ENCODE measurements at places on chromosomes 1 and 21. TPM values are rescaled to one million over a fixed set of nuclear protein-coding genes. Genes with fewer than 3 reads are reported as not detected.
A peak's percentile ranks its signal among the peaks of the same experiment; 100 is the strongest.

The MFAP2 gene
- 21.1 TPM for total RNA-seq

The KRTAP19-5 gene
- not detected for total RNA-seq

The LRRC41 gene
- total RNA-seq: 106 TPM

The MMP23B gene
- 2.1 TPM for total RNA-seq

The SPATA1 gene
- 1.8 TPM for total RNA-seq

The CFAP45 gene
- 0.56 TPM for total RNA-seq

The FCMR gene
- total RNA-seq: 2.5 TPM

The IQCC gene
- 5.9 TPM for total RNA-seq

The CHRNB2 gene
- 0.73 TPM for total RNA-seq

The C1orf141 gene
- total RNA-seq: not detected

The FAM72B gene
- total RNA-seq: not detected

The MATN1 gene
- total RNA-seq: 0.45 TPM

DNA sequence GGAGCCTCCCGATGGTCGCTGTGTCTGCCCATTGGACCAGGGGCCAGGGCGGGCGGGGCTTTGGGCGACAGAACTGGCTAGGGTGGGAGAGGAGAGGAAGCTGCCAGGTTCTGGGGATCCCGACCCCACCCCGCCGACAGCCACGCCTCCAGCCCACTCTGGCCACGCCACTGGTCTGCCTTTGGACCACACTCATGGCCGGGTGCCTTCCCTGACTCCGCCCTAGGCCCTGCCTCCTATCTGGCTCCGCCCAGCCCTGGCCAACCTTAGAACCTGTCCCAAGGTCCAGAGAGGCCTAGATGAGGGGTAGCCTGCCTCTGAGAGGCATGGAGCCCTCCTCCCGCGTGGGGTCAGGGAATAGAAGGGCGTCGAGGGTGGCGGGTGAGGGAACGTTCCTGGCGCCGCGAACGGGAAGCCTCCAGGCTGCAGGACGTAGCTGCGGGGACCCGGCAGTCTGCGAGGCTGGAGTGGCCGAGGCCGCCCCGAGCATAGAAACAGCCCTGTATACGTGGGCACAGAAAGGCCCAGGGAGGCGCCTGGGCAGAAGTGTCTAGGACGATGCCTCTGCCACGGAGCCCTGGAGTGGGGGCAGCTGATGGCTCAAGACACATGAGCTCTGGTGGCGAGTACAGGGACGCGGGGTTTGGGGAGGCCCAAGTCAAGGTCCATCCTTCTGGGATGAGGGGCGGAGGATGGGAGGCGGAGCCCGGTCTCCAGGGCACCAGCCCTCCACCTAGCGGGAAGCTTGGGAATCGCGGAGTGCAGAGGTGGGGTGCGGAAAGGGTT is 11.5 kb upstream of the COL16A1 start:
- no peaks in the 10 kb centered on the region for H3K36me3 ChIP-seq
- H3K4me3 ChIP-seq: no peak overlapping the region
- DNase-seq: peak; percentile 95
- peak overlapping the region; percentile 74 for H3K27ac ChIP-seq
- H3K4me1 ChIP-seq: peaks cover 44% of the 10 kb centered on the region
- no peaks in the 10 kb centered on the region for H3K27me3 ChIP-seq

GRCh38 chr1:86538775-86539174 is 8.1 kb upstream of the CLCA4 start:
- no peak overlapping the region for H3K4me3 ChIP-seq
- no peaks in the 10 kb centered on the region for H3K4me1 ChIP-seq
- H3K27me3 ChIP-seq: no peaks in the 10 kb centered on the region
- DNase-seq: no peak
- no peaks in the 10 kb centered on the region for H3K36me3 ChIP-seq
- H3K27ac ChIP-seq: no peak overlapping the region

DNA sequence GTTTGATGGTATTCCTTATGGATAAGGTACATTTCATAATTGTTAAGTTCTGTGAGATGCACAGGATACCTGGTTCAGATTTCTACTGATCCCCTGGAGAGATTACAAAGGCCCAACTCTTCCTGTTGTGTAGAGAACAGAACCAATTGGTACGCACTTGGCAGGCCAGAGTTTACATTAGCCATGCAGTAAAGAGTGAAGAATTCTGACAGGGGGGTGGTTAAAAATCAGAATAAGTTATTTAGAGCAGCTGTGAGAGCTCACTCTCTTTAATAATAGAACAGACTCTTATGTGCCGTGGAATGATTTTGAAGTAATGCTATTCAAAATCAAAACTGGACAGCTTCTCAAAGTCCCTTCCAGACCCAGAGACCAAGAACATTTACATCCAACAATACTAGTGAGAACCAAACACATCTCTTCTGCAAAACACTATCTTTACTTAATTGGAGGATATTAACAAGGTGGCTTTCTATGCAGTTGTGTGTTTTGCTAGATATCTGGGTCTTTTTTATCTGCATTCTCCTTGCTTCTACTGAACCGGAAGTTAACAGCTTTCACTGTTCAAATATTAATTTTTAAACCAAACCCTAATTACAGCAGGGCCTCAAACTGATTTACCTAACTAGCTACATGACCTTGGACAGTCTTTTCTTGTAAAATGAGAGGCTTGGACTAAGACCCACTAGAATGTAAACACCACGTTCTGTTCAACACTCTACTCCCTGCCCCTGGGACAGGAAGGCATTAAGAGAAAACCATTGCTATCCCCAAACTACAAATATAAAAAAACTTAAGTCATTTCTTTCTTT is 4.0 kb downstream of the USP24 start:
- H3K4me1 ChIP-seq: peaks cover 26% of the 10 kb centered on the region
- H3K36me3 ChIP-seq: no peaks in the 10 kb centered on the region
- H3K27ac ChIP-seq: no peak overlapping the region

- H3K36me3 ChIP-seq: no peaks in the 10 kb centered on the region
- H3K4me1 ChIP-seq: no peaks in the 10 kb centered on the region
- H3K4me3 ChIP-seq: no peak overlapping the region
- no peak for DNase-seq
Observed at GRCh38 chr1:208540724-208541123, 296.5 kb upstream of the PLXNA2 start.

GRCh38 chr1:157944663-157945280 is 48.7 kb upstream of the KIRREL1 start:
- no peaks in the 10 kb centered on the region for H3K36me3 ChIP-seq
- H3K4me1 ChIP-seq: no peaks in the 10 kb centered on the region
- no peak for DNase-seq
- no peak overlapping the region for H3K27ac ChIP-seq
- no peaks in the 10 kb centered on the region for H3K27me3 ChIP-seq

DNA sequence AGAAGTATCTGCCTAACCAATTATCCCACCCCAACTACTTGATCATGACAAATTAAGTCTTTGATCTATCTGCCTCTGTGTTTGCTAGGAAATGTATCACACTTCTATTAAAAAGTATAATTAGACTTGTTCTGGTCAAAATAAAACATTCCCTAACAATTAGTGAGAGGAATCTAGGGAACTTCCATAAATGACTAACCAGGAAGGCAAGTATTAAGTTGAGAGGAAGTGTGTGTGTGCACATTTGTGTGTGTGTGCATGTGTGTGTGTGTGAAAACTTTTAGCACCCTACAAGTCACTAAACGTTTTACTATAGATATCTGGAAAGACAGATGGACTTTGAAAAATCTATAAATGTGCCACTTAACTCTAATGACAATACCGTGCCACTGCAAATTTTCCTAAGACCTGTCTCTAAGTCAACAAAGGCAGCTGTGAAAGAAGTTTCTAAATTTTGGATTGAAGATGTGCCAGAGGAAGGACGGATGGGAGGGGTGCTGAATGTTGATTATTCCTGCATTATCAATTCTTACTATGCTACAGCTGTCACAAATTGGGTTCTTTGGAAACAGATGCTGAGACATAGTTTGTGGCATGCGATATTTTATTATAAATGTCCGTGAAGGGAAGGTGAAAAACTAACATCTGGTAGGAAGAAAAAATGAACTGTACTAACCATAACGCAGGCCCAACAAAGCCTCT is 567.1 kb downstream of the PTPRC start:
- no peaks in the 10 kb centered on the region for H3K27me3 ChIP-seq
- H3K36me3 ChIP-seq: no peaks in the 10 kb centered on the region
- H3K4me1 ChIP-seq: no peaks in the 10 kb centered on the region
- H3K4me3 ChIP-seq: no peak overlapping the region
- no peak for DNase-seq

GRCh38 chr1:33261344-33261743 is 5.1 kb downstream of the ZNF362 start:
- no peak overlapping the region for H3K27ac ChIP-seq
- H3K27me3 ChIP-seq: no peaks in the 10 kb centered on the region
- no peaks in the 10 kb centered on the region for H3K36me3 ChIP-seq
- H3K4me1 ChIP-seq: peaks cover 50% of the 10 kb centered on the region
- no peak for DNase-seq

DNA sequence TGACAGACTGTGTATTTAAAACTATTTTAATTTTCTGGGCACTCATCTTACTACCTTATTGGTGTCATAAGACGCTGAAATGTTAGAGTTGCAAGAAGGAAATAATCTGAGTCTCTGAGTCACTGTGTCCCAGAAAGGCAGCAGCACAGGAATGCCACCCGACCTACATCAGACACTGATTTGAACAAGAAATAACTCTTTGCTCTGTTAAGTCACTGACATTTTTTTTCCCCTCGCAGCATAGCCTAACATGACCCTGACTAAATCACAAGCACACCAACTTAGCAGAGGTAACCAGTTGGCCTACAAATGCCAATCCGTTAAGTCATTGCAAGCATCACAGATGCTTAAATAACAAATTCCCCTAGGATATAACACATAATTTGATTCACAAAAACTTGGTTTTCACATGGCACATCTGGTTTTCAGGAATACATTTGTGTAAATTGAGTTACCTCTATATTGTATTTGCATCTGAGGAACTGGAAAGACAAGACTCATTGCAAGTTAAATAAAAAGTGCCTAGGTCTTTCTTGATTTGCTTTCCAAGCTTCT is 349.1 kb downstream of the SEC16B start:
- no peak overlapping the region for H3K4me3 ChIP-seq
- no peaks in the 10 kb centered on the region for H3K27me3 ChIP-seq

- H3K36me3 ChIP-seq: no peaks in the 10 kb centered on the region
- H3K4me3 ChIP-seq: no peak overlapping the region
- DNase-seq: no peak
- H3K27ac ChIP-seq: no peak overlapping the region
Observed at GRCh38 chr1:112431038-112431437, 35.0 kb downstream of the CTTNBP2NL start.

DNA sequence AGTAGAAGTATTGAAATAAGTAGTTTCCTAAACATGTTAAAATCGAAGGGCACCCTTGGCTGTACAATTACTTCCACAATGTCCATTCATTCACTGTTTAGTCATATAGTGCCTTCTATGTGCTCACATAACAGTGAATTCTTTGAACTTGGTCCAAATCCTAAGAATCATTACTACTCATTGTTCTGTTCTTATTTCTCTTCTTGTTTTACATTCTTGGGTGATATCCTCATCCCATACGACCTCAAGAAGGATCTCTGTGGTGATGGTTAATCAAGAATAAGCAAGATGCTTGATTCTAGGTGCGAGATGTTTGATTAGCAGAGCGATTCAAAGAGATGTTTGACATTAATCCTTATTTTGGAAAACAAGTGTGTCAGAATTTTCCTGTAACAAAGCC is 667.4 kb upstream of the ZP4 start:
- DNase-seq: no peak
- no peak overlapping the region for H3K4me3 ChIP-seq
- no peaks in the 10 kb centered on the region for H3K4me1 ChIP-seq
- no peaks in the 10 kb centered on the region for H3K27me3 ChIP-seq

All from thyroid gland (tissue), 4 donors.